GM12892 (cell line): ENCODE measurements at places on chromosomes 16 and 17.

DNA sequence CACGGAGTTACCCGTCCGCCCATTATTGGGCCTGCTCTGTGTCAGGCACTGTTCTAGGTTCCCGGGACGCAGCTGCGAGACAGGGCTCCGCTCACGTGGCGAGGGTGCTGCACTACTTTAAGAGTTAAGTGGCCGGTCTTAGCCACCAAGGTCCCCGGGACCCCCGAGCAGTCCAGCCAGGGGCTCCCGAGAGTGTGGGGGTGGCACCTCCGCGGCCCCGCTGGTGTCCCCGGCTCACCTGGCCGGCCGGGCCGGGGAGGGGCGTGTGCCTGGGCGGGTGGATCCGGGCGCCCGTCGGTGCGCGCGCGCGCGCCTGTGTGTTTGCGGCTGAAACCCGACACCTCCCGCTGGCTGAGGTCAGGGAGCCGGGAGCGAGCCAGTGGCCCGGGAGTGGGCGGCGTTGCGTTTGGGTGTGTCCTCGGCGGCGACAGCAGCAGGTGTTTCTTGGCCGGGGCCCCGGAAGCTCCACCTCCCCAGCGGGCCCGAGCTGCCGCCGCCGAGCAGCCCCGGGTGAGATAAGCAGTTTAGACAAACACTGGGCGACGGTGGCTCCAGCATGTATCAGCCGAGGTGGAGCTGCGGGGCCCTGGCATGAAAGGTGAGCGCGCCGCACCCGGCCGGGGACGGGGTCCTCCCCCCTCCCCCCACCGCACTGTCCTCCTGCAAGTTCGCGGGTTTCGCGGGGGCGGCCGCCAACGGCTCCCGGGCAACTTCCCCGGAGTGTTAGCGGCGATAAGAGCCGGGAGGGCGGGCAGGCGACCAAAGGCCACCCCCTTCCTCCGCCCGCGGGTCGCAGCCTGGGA, at the start of gene GSE1:
Gene GSE1 (plus strand): TSS at position 522 of the 803 bp plus-strand sequence. CDS start 70 bp downstream, at position 592.
- peak; percentile 91 for DNase-seq

DNA sequence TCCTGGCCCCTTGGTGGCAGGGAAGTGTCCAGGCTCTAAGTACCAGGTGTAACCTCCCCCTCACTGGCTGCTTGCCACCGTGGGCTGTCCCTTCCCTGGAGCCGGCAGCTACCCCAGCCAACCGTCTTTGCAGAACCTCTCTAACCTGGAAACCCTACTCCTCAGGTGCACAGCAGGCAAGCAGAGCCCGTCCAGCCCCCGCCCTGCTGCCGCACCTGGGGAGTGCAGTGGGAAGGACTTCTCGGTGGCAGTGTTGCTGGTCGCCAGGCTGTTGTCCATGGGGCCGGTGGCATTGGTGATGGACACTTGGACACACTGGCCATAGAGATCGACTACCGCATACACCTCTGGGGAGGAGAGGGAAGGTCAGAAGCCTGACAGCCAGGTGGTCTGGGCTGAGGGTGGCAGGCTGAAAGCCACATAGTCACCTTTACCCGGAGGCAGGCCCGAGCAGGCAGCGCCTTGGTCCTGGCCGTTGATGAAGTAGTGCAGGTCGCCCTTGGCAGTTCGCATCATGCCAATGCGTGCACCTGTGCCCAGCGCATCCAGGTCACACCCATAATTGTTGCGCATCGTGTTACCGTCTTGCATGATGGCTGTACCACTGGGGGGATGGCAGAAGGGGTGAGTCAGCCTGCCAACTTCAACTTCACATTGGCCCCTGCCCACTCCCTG, 6.5 kb downstream of the NEURL4 start:
- peak; percentile 17 for DNase-seq

DNA sequence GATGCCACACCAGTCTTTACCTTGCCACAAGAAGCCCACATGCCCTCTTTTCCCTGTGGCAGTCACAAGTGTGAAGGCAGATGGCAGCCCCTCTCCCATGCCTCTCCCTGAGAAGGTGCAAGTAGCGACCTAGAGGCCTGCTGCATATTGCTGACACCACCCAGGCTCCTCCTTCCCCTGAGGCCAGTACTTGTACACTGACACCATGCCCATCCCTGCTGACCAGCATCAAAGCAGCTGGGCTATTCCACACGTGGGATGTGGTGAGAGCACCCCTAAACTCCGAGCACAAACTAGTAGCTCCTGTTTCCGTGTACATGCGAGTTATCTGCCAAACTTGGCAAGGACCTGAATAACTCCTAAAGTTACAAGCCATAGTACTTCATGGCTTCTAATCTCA, 149.4 kb downstream of the AATF start:
- DNase-seq: no peak

- no peak for DNase-seq
These were observed 6.2 kb upstream of the SMG1 start for GRCh38 chr16:18932243-18932987.

DNA sequence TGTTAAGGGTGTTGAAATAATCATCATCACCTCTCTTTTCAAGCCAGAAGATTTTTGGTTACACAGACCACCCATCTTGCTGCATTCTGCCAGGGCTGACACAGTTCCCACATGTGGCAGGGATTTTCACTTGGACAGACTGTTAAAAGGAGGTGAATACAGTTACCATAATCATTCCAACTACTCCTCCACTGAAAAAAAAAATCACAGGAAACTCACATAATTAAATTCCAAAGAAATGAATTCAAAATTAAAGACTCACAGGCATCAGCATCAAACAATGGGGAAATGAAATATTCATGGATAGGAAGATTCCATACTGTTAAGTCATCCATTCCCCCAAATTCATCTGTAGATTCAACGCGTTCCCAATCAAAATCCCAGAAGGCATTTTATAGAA, 209.4 kb downstream of the MRTFB start:
- DNase-seq: no peak

- no peak for DNase-seq
These were observed 349.2 kb upstream of the SALL1 start for GRCh38 chr16:51500306-51500705.

GRCh38 chr17:48564188-48565021, 13.7 kb downstream of the HOXB4 start:
- DNase-seq: no peak

DNA sequence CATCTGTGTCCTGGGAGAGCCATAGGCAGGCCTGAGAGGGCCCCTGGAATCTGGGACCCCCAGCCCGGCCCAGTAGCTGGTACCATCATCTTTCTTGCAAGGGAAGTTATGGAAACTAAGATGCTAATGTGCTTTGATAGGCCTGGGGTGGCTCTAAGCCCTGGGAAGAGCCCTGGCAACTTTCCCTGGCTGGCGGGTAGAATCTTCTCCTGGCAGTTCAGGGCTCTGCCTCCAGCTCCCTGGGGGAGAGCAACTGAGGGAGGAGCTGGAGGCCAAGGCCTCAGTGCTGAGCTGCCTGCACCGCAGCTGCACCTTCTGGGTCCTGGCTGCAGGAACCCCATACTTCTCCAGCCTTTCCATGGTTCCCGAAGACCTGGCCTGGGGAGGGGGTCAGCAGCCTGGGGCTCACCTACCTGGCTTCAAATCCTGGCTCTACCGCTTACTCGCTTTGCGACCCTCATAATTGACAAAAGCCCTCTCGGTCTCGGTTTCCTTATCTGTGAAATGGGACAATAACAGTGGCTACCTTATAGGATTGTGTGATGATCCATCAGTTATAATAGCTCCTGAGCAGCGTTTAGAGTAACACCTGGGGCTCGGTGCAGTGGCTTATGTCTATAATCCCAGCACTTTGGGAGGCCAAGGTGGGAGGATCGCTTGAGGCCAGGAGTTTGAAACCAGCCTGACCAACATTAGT, 333.7 kb downstream of the SEC14L1 start:
- DNase-seq: no peak

DNA sequence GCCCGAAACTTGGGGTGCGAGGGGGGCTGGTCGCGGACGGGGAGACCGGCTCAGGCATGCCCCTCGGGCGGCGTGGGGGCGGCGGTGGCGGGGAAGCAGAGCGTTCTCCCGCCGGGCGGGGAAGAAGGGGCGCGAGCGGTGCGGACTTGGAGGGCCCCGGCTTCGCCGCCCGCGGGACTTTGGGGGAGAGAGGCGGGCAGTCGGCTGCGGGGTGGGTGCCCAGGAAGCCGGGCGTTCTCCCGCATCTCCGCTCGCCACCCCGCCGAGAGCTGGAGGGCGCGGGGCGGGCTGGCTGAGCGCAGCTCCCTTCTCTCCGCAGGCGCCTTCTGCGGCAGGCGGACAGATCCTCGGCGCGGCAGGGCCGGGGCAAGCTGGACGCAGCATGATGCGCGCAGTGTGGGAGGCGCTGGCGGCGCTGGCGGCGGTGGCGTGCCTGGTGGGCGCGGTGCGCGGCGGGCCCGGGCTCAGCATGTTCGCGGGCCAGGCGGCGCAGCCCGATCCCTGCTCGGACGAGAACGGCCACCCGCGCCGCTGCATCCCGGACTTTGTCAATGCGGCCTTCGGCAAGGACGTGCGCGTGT, 772 bp downstream of the NTN1 start:
- DNase-seq: peak; percentile 43

DNA sequence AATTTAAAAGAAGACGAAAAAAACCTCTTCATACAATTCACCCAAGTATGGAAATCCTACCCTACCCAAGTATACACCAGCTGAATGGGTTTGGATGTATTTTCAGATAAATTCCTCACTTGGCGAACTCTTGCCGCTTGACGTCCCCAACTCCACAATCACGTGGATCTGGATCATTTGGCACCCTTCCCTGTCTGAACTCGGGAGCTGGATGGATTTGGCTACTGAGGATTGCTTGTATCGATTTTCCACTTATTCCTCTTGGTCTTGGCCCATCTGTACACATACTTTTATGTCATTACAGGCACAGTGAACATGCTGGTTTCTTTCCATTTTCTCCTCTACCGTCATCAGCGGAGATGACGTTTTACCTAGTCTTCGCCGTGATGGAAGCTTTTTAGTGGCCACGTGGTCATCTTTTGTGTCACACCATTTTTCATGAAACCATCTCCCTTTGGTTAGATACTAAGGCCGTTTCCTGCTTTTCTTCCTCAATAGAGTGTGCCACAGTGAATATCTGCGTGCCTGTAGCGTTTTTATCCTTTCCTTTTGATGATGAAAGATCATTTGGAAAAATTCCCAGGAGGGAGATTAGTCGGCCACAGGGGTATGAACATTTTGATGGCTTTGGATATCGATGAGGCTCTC, 47.1 kb downstream of the CMIP start:
- no peak for DNase-seq

- no peak for DNase-seq
These were observed 22.0 kb upstream of the CPNE2 start for GRCh38 chr16:57070424-57070823.

DNA sequence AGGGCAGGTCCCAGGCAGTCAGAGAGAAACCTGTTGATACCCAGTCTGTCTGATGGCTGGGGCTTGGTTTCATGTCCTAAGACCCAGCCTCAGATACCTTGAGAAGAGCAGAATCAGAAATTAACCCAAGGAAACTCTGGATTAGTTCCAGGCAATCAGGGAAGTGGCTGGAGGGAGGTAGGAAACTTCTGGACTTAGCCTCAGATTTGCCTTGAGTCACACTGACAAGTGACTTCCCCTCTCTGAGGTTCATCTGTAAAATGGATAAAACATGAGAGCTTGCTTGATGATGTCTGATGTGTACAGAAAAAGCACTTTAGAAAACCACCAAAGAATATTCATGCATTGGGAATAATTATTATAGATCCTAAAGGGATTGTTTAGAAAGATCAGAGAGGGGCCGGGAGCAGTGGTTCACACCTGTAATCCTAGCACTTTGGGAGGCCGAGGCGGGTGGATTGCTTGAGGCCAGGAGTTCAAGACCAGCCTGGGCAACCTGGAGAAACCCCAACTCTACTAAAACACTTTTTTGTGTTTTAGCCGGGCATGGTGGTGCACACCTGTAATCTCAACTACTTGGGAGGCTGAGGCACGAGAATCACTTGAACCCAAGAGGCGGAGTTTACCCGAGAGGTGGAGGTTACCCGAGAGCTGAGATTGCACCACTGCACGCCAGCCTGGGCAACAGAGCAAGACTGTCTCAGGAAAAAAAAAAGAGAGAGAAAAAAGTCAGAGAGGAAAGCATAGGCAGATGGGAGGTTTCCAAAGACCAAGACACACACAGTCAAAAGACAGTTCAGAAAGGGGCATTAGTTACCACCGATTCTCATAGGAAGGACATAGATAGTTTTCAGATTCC, 3.8 kb downstream of the CIITA start:
- DNase-seq: no peak

DNA sequence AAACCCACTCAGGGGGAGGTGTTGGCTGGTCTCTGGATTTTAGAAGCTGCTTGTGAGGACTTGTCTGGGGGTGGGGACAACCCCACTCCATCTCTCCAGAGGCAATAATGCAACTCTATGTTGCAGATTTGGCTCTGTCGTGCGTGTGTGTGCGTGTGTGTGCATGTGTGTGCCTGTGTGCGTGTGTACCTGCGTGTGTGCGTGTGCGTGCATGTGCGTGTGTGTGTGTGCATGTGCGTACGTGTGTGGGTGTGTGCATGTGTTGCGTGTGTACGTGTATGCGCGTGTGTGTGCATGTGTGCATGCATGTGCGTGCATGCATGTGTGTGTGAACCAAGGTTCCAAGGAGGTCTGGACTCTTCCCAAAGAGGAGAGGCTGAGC, 120.4 kb upstream of the LHX1 start:
- DNase-seq: no peak

GRCh38 chr16:87369796-87370719, 13.5 kb downstream of the FBXO31 start:
- no peak for DNase-seq

DNA sequence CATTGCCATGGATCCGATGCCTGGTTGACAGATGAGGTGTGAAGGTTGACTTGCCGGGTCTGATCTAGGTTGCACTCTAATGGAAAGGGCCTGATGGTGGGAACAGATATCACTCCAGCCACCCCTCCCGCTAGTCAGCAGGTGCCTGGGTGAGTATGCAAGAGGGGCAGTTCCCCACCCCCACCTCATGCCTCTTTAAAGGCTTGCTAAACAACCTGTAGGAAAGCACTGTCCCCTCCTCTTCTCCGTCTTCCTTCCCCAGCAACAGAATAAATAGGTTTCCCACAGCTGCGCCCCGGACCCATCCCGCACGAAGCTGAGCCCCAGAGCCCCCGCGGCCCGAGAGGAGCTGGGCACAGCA, 746 bp upstream of the TMEM132E start:
- no peak for DNase-seq

DNA sequence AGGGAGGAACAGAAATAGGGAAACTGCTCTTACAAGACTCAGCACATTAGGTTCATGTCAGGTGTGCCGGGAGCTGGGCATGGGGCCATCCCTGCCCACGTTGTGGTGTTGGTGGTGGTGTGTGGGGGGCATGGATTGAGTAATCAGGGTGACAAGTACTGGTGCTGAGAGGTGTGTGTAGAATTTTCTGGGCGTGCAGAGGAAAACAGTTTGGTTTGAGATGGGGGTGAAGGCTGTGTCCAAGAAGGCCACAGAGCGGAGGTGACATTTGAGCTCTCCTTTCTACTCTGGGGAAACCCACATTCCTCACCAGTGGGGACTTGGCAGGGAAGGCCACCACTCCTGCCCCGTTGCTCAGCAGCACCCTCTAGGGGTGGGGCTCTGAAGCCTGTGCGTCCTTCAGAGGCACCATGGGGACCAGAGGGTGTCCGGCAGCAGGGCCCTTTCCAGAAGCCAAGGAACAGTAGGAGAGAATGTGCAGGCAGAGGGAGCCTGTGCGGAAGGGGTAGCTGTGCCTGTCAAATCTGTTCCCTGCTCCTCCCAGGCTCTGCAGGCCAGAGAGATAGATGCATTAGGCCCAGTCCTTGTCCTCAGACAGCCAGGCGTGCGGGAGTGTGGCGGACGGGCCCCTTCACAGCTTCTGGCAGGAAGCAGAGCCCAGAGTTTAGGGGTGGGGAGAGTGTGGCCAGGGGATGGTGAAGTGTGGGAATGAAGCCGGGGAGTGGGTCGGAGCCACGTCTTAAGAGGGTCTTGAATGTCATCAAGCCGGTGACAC, 48.7 kb upstream of the GSE1 start:
- DNase-seq: no peak
